ENCODE measurements at places on chromosomes 12 and 14.
A peak's percentile ranks its signal among the peaks of the same experiment; 100 is the strongest.

GRCh38 chr12:10130042-10130441, at the start of gene CLEC7A:
TSS of gene CLEC7A (minus strand) at chr12:10130199. CDS start at chr12:10130082, 117 bp downstream.
- DNase-seq, result no peak

DNA sequence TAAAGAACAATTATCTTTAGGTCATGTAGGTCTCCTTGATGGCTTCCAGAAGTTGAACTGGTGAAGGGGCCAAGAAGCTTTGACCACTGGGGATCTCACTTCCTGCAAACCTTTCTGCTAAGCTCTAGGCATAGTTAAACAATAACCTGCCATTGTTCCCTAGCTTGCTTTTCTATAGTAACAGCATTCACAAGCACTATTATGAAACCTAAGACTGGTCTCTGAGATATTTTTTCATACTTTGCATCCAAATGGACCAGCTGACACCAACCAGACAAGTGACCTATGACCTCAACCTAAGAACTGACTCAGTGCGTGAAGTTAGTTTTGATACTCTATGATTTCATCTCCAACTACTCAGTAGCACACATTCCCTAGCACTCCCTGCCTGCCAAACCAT, 129.1 kb downstream of the PTPRB start:
- DNase-seq, result no peak

DNA sequence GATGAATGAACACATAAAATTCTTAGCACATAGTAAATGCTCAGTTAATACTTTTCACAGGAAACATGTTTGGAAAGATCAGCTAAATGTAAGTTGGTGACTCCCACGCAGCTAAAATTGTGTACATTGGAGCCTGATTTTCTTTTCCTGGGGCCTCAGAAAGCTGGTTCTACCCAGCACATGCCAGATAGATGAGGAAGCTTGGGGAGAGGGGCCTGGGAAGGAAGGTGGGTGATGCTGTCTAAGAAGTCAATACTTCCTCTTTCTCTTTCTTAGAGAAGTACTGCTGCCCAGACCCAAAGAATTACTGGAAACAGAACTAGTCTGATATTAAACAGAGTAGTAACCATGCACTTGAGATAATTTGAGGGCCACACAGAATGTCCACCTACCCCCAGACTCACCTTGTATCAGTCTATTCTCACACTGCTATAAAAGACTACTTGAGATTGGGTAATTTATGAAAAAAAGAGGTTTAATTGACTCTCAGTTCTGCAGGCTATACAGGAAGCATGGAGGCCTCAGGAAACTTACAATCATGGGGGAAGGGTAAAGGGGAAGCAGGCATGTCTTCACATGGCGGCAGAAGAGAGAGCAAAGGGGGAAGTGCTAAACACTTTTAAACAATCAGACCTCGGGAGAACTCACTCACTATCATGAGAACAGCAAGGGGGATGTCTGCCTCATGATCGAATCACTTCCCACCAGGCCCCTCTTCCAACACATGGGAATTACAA, 123.3 kb upstream of the MED13L start:
- no peak for DNase-seq

GRCh38 chr14:43894534-43894933, 612.5 kb downstream of the FSCB start:
- DNase-seq, result peak; percentile 7

- no peak for DNase-seq
Measured at GRCh38 chr12:5264006-5264405, 167.9 kb upstream of the NTF3 start.

- DNase-seq, result no peak
Measured at GRCh38 chr12:1162081-1162760, 171.2 kb downstream of the ERC1 start.

DNA sequence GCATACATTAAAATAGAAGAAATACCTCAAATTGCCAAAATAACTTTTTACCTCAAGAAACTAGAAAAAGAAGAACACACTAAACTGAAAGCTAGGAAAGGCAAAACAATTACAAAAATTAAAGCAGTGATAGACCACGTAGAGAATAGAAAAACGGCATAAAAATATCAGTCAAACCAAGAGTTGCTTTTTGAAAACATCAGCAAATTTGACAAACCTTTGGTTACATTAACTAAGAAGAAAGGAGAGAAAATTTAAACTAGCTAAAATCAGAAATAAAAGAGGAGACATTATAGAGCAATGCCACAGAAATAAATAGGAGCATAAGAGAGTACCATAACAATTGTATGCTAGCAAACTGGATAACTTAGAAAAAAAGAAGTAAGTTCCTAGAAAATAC, 553.8 kb downstream of the CCER1 start:
- DNase-seq, result no peak

DNA sequence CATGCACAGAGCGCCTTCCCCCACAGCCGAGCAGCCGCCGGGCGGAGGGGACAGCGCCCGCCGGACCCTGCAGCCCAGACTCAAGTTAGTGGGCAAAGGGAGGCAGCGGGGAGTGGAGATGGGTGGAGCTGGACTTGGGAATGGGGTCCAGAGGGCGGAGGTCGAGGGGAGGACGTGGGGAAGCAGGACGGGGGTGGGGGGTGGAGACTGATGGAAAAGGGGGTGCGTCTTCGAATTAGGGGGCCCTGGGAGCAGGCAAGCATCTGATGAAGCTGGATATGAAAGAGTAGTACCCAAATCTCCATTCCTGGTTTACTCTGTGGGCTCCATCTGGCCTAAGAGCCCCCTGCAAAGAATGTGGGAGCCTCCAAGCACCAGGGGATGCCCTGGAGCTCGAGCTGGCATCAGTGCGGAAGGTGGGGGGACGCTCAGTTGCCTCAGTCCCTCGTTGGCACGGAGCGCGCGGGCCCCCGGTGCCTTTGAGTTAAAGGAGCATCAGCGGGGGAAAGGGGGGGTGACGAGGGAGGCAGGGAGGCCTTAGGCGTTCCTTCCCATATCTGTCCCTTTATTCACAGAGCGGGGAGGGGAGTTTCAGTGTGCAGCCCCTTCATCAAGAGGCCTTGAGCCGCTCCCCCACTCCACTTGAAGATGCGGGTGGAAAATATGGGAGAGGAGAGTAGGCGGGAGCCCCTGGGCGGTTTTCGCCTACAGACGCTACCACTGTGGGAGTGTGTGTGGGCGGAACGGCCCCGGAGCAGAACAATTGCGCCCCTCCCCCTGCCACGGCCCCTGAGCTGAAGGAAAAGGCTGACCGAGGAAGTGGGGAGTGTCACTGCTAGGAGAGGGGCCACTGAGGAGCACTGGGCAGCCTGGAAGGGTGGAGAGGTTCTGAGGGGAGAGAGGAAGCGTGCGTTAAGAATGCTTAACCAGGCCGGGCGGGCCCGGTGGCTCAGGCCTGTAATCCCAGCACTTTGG, 644 bp downstream of the NAB2 start:
- DNase-seq, result peak; percentile 77

- DNase-seq, result no peak
Measured at GRCh38 chr12:16258963-16259362, 18.5 kb downstream of the SLC15A5 start.

DNA sequence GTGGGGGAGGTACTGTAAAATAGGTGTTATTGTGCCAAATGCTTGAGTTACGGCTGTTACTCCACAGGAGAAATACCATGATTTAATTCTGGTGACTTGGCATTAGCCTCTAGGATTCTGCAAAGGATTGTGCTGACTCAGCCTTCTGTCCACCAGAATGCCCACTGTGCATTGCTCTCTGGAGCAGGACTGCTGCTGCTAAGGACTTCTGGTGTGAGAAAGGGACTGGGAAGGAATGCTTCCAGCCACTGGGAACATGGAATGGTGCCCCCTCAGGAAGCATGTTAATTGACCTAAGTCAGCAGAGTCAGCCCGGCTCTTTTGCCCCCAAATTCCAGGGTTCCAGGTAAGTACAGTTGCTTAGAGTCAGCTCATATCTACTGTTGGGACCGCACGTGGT, 32.9 kb downstream of the ZFHX2 start:
- no peak for DNase-seq

- DNase-seq, result no peak
Measured at GRCh38 chr12:116656306-116656705, 81.6 kb downstream of the SPRING1 start.

DNA sequence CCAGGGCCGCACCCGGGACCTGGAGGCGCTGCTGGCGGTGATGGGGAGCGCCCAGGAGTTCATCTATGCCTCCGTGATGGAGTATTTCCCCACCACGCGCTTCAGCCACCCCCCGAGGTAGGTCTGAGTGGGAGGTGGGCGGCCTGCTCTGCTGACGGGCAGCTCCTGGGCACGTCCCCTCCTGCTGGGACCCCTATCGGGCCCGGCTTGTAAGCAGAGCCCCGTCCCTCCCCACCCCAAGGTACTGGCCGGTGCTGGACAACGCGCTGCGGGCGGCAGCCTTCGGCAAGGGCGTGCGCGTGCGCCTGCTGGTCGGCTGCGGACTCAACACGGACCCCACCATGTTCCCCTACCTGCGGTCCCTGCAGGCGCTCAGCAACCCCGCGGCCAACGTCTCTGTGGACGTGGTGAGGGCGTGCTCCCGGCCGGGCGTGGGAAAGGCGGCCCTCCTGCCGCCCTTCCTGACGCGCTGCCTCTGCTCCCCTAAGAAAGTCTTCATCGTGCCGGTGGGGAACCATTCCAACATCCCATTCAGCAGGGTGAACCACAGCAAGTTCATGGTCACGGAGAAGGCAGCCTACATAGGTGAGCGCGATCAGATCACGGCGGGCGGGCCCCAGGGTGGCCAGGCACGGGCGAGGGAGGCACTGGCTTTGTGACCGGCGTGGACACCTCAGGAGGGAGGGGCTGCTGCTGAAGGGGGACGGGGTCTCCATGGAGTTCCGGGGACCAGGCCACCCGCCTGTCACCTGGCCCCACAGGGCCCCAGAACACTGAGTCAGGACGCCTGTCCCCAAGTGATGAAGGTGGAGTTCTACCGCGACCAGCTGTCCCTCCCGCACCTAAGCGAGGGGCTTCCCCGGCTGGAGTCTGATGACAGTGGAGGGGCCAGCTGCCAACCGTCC, 7.3 kb downstream of the PLD4 start:
- no peak for DNase-seq

GRCh38 chr14:103227094-103227768, 104.0 kb downstream of the TNFAIP2 start:
- no peak for DNase-seq

DNA sequence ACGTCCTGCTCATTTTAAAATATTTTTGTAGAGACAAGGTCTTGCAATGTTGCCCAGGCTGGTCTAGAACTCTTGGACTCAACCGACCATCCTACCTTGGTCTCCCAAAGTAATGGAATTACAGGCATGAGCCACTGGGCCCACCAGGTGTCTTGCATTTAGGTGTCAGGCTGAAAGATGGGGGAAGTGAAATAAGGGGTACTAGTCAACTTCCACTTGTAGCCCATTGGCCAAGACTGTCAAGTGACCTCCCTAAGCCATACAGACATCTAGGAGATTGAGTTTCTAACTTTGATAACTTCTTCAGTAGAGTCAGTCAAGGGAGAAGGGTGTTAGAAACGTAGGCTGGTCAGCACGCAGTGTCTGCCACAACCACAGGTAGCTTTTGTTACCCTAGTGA, 32.0 kb downstream of the ARF6 start:
- no peak for DNase-seq

DNA sequence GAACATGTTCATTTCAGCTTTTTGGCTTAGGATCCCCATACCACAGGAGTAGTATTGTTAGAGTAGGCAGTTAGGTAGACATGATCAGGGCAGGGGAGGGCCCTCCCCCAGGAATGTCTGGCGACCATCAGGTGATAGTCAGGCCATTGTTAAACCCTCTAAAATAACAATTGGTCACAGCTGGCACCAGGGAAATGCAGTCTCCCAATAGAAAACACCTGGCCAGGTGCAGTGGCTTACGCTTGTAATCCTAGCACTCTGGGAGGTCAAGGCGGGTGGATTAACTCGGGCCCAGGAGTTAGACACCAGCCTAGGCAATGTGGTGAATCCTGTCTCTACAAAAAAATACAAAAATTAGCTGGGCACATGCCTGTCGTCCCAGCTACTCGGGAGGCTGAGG, 187.1 kb downstream of the MON2 start:
- DNase-seq, result no peak

DNA sequence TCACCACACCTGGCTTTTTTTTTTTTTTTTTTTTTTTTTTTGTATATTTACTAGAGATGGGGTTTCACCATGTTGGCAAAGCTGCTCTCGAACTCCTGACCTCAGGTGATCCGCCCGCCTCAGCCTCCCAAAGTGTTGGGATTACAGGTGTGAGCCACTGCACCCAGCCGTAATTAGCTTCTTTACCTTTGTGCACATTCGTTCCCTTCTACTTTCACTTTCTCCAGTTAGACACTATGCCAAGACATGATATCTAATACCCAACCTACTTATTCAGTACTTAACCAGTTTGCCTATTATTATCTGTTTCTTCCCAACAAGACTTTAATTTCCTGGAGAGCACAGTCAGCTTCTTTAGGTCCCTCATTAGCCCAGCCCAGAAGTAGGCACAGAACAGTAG, 5.3 kb downstream of the STYK1 start:
- no peak for DNase-seq

GRCh38 chr14:91511043-91511383, 903 bp upstream of the PPP4R3A start:
- DNase-seq, result no peak

GRCh38 chr14:52987514-52987913, 36.7 kb upstream of the FERMT2 start:
- DNase-seq, result no peak

GRCh38 chr12:40583743-40584142, 108.5 kb upstream of the CNTN1 start:
- no peak for DNase-seq

GRCh38 chr12:59700153-59700450, 104.3 kb downstream of the SLC16A7 start:
- DNase-seq, result no peak

- no peak for DNase-seq
Measured at GRCh38 chr12:15522574-15523187, 200.4 kb downstream of the PTPRO start.
